ENCODE measurements at places on chromosomes 3 and 15.

- no peak for DNase-seq
Measured at GRCh38 chr3:185270956-185271332, 17.1 kb upstream of the EHHADH start.

- no peak for DNase-seq
Measured at GRCh38 chr15:45759936-45760335, 125.1 kb downstream of the SQOR start.

GRCh38 chr3:100706365-100706764, 2.9 kb upstream of the TFG start:
- no peak for DNase-seq

- no peak for DNase-seq
Measured at GRCh38 chr15:42577514-42578031, 2.2 kb downstream of the STARD9 start.

DNA sequence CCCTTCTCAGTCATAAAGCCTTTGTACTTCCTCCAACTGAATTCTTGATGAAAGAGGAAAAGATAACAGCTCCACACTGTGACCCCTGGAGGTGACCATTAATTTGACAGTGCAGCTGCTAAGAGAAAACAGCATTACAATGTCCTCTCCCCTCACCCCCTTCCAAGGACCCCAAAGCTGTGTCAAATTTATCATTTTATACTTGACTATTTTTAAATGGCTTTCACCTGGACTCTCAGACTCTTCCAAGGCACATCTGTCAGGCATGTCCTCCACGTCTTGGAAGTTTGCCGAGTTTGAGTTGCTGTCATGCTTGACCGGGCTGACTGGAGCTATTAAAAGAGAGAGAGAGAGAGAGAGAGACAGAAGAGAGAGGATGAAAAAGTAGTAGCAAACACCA, 236.5 kb downstream of the WDR72 start:
- no peak for DNase-seq

DNA sequence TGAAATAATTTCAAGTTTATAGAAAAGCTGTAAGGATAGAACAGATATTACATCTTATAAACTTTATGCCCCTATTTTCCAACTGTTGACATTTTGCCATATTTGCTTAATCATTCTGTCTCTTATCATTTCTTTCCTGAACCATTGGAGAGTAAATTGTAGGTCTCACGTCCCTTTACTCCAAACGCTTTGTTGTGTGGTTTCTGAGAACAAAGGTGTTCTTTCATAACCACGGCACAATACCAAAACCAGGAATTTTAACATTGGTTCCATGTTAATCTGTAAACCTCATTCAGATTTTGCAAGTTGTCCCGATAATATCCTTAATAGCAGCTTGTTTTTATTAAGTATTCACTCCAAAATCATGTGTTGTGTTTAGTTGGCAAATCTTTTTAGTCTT, 134.8 kb downstream of the AKAP13 start:
- no peak for DNase-seq

DNA sequence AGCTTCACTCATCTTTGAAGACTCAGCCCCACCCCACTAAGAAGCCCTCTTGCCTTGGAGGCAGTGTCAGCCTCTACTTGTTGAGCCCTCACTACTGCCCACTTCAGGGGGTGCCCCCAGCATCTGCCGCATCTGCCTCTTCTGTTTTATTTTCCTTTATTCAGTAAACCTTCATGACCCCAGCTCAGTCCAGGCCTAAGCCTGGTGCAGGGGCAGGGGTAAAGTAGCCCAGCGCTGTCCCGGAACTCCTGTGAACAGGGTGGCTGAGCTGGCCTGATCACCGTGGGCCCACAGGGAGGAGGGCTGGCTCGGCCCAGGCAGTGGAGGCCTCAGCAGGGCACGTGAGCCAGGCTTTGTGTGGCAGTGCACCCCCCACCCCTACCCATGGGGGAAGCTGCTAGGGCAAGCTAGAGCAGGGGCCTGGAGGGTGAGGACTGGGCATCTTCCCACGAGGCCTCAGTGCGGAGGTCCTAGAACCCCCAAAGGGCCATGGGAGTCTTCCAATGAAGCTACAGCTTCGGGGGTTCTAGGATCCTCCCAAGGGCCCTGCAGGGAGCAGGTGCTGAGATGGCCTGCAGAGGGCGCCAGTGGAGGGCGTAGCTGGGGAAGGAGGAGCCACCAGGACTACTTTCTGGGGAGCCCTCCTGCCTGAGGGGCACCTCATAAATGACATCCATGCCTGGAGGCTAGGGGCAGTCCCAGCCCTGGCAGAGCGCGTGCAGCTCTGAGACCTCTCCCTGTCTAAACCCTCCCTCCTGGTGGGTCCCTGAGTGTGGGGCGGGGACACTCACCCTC, 36.0 kb downstream of the TSPAN3 start:
- no peak for DNase-seq

GRCh38 chr3:17656264-17656663, 86.2 kb downstream of the TBC1D5 start:
- DNase-seq = no peak

DNA sequence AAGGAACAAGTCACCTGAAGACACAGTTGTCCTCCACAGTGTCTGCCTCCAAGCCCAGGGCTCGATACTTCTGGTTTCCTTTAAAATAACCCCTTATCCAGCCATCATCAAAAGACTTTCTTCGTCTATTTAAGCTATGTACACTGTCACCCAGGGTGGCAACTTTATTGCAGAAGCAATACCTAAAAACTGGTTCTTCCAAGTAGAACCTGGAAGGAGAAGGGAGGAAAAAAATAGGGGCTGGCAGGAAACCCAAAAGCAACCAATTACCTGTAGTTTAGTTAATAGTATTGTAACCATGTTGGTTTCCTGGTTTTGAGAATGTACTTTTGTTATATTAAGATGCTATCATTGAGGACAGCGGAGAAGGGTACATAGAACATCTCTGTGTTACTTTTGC, 33.7 kb downstream of the ITGB5 start:
- DNase-seq = no peak

GRCh38 chr3:180912304-180913296, at the start of gene FXR1:
Gene FXR1 (plus strand): TSS chr3:180912670. CDS start chr3:180912686, 16 bp downstream.
- DNase-seq = peak; percentile 82

- DNase-seq = no peak
Measured at GRCh38 chr15:74275957-74276356, 39.8 kb downstream of the CCDC33 start.

DNA sequence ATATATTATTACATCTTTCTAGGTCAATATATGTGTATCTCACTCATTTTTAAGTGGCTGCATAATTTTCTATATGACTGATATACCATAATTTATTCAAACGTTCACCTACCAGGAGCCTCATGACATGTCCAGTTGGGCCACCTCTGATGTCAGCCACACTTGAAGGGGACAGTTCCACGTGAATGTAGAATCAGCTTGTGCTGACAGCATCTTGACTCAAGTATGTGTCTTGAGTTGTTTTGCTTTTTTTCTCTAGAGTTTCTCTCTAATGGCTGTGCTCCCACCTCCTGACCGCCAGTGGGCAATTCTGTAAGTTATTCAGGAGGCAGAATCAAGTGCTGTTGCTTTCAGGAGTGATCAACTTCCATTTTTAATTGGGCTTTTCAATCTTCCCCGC, 237.9 kb downstream of the NFKBIZ start:
- DNase-seq = no peak

GRCh38 chr15:38190501-38190900, 62.1 kb upstream of the SPRED1 start:
- DNase-seq = no peak

GRCh38 chr15:40766194-40766815, 2.4 kb downstream of the GCHFR start:
- no peak for DNase-seq

- no peak for DNase-seq
Measured at GRCh38 chr15:71124937-71125790, 9.9 kb downstream of the THSD4 start.

GRCh38 chr3:49461443-49462171, 8.5 kb upstream of the DAG1 start:
- no peak for DNase-seq

- peak; percentile 42 for DNase-seq
Measured at GRCh38 chr3:126986001-126986400, 3.1 kb downstream of the PLXNA1 start.

DNA sequence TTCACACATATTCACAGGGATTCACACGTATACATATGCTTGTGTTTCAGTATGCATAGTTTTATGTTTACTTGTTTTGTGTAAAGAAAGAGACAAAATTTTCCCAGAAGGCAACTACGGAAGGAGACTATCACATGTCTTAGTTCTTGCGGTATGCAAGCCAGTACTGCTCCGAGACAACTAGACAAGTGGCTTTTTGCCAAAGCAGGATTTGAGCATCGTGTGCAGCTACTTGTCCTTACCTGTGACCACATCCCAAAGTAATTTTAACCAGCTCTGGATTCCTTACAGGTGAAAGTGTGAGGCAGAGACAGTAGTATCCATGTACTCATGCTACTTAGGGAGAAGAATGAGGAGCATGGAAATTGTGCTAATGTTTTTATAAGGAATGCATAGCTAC, 591.4 kb upstream of the NR2F2 start:
- DNase-seq = no peak

GRCh38 chr3:2001306-2002108, 97.2 kb upstream of the CNTN4 start:
- DNase-seq = no peak

DNA sequence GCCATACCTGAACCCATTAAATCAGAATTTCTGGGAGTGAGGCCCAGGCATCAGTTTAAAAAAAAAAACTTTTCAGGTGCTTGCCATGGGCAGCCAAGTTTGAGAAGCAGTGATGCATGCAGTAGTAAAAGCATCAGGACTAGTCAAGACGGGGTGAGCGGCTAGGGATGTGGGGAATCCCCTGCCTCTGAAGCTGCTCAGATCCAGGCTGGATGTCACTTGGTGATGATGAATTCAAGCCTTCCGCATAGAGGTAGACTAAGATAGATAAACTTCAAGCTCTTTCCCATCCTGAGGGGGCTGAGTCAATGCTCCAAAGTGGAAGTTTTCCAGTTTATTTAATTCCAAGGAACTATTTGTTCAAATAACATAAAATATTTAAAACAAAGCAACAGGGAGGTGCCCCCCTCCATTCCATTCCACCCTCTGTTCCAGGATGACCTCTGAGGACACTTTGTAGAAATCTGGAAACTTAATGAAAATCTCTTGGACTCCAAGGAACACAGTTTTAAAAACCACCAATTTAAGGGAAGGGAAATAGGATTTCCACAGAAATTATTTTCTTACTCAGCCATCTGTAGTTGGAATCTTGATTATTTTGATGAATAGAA, 100.4 kb upstream of the NR2E3 start:
- DNase-seq = no peak

DNA sequence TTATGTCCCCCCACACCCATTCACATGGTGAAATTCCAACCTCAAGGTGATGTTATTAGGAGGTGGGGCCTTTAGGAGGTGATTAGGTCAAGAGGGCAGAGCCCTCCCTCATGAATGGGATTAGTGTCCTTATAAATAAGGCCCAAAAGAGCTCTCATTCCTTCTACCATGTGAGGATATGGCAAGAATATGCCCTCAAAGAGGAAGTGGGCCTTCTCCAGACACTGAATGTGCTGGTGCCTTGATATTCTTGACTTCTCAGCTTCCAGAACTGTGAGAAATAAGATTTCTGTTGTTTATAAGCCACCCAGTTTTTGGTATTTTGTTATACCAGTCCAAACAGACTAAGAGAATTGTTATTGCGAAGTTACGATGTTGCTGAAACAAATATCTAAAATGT, 94.4 kb downstream of the ANKRD28 start:
- DNase-seq = no peak

DNA sequence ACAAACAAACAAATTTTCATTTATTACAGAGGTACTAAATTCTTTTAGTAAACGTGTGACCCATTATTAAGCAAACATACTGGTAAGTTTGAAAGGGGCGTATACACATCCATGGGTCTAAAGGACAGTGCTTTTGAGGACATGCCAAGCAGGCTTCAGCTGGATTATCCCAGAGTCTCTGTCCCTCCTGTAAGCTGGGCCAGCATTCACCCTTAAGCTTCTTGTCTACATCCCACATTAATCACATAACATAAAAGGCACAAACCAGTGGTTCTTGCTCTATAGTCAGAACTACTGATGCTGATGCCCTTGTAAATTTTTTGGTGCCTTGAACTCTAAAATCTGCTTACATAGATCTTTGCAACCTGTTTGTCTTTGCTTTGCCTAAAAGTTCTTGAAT, 150.8 kb upstream of the BNIP2 start:
- no peak for DNase-seq

DNA sequence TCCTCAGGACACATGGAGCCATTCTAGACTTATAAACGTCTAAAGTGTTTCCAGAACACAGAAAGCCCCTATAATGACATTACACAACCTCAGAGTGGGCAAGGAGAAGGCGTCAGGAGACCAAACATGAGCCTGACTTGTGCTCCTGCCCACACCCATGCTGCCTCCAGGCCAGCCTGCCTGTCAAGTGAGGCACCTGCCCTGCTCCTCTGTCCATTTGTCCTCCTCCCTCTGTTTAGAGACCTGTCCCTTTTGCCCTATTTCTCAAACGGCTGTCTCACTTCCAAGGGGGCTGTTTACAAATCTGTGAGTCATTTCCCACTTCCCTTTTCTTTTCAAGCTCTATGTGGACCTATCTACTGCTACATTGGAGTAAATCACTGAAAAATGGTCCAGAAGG, 21.0 kb downstream of the ZDHHC3 start:
- no peak for DNase-seq

DNA sequence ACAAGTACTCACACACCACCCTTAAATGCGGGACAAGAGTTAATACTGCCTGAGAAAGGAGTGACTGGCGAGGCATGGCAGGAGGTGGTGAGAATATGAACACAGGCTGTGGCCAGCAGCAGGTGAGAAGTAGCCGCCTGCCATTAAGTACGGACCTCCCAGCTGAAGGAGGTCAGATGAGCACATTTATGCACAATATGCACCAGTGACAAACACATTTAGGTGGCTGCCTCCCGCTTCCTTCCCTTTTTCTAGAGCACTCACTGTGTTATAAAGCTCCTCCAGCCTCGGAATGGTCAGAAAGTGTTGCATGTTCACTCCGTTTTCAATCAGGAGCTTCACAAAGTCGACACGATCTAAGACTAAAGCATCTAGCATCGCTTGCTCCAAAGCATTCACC, 52.4 kb downstream of the TRPM1 start:
- DNase-seq = no peak

GRCh38 chr3:44445786-44446185, 31.7 kb downstream of the ZNF445 start:
- no peak for DNase-seq

GRCh38 chr15:90716976-90717821, at the start of gene BLM:
Gene BLM (plus strand): TSS chr15:90717346. CDS start chr15:90747393, 30,047 bp downstream.
- DNase-seq = peak; percentile 89

DNA sequence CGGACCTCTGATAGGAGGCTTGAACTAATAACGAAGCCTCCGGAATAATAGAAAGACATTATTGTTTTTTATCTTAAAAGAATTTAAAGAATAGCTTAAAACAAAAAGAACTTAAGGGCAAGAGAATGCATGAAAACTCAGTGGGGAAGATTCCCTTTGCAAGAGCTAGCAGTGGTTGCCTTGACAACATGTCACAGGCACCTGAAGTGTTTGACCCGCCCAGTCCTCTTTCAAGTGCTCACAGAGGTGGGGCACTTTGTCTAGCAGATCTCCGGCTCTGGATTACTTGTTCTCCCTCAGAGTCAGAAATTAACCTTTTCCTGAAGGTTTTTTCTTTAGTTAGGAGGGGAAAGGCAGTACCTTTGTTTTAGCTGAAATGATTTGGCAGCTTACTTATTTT, 37.8 kb downstream of the LARS2 start:
- DNase-seq = no peak

Measured in NCI-H2081 treated with DMSO at 0.1 percent for 48 hours (cell line).